ENCODE measurements at places on chromosomes 7 and 10.

DNA sequence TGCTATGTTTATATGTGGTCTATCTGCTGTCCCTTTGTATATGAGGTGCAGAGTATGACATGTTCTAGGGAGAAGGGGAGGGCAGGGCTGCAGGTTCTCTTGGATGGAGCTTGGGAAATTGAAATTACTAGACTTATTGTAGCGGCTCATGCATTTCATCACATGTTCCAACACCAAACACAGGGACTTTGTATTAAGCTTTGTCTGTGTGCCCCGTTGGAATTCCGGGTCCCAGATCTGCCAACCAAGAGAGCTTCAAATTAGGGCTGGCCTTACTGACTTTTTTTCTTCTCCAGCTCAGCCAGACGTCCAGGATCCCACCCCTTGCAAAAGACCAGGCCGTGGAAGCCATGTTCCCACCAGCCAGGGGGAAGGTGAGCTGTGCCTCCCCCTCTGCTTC, 3.4 kb downstream of the ZNF789 start:
- DNase-seq: no peak

GRCh38 chr10:130190055-130190736, 54.0 kb downstream of the GLRX3 start:
- DNase-seq: peak; percentile 89

GRCh38 chr7:29611941-29612544, 48.4 kb downstream of the PRR15 start:
- DNase-seq: no peak

DNA sequence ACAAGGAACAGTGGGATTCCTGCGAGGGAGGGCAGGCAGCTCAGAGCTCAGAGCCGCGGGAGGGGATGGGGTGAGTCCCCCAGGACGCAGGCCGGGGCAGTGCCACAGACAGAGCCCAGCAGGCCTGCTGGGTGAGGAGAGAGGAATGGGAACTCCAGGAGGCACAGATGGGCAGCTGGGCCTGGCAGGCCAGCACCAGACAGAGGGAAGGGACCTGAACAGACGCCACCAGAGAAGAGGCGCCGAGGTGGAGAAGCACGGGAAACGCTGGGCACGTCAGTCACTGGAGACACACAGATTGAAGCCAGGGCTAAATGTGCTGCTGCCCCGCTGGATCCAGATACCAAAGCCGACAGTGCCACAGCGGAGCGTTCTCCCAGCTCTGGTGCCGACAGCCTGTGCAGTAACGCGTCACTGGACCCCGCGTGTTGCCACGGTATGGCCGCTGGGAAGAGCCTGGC, 225.8 kb downstream of the MAD1L1 start:
- DNase-seq: no peak

GRCh38 chr10:68871105-68871711, 29.9 kb upstream of the DDX50 start:
- no peak for DNase-seq

GRCh38 chr10:48697091-48697490, 12.4 kb downstream of the WDFY4 start:
- no peak for DNase-seq

DNA sequence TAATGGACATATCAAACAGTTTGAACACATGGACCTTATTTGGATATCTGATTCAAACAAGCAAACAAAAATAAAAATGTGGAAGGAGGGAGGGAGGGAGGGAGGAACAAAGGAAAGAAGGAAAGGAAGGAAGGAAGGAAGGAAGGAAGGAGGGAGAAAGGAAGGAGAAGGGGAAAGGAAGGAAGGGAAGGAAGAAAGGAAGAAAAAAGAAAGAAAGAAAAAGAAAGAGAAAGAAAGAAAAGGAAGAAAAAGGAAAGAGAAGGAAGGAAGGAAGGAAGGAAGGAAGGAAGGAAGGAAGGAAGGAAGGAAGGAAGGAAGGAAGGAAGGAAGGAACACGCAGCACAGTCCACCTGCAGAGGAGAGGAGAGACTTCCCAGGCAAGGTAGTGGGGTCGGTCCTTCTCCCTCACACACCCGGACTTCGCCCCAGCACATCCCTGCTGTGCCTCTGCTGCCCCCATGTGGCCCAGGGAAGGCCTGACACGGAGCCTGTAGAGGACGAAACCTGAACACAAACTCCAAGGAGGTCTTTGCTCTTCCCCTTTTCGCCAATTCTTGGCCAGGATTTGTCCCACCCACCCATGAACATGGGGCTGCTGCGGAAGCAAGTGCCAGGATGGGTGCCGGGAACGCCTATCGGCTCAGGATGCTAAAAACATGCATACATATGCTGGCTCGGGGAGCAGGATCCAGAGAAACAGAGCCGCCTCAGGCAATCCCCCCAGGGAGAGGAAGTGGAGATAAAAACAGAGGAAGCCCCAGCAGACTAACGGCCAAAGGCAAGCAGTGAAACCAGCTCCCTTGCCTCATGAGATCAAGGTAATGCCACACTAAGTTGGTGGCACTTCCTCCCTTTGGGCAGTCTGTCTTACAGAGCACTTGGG, 52.3 kb upstream of the DGKI start:
- peak; percentile 66 for DNase-seq

- DNase-seq: no peak
These were observed 221.7 kb downstream of the TCERG1L start for GRCh38 chr10:131089861-131090260.

DNA sequence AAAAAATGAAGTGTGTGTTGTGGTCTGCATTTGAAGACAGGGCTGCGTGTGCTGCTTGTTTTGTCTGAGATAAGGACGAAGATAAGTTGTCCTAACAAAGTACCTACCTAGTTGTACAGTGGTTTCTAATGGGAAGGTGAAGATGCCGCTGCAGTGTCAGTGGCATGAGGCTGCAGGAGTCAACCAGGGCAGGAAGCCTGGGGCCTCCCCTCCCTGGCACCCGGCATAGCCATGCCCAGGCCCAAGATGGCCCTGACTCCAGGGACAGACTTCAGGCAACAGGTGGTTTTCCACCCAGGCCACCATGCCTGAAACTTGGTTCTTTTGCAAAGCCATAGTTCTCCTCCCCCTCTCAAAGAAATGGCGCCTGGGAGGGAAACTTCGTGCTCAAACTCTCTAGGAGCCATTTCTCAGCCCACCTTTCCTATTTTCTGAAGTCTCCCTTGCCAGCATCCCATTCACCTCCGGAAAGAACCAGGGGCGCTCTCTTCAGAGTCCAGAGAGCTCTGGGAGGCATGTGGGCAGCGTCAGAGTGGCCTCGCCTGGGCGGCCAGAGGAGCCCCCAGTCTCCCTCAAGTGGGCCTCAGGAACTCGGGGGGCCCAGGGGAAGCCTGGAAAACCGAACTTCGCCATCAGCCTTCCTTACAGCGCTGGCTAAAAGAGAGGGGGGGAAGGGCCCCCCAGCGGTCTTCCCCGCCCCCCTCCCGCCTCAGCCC, 2.1 kb upstream of the KAT6B start:
- DNase-seq: no peak

GRCh38 chr7:23200331-23200730, 18.5 kb downstream of the NUP42 start:
- DNase-seq: no peak

DNA sequence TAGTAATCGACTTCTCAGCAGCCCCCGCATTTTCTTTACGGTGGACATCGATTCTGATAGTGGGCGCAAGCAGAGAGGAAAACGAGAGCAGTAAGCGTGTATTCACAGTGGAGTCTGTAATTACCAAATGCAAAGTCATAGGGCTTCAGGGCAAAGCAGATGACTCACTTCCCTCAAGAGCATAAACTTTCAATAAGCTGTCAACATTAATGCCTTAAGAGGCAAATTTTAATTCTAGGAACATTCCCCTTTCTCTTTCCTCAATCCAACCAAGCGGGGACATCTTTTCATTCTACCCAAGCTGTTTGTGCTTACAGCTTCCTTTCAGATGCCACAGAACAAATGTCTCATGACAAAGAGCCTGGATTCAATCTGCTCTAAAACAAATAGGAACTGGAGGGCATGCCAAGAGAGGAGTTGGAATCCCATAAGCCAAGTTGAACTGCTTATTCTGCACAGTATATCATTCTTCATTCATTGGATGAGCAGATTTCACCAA, 48.6 kb downstream of the MALSU1 start:
- DNase-seq: no peak

DNA sequence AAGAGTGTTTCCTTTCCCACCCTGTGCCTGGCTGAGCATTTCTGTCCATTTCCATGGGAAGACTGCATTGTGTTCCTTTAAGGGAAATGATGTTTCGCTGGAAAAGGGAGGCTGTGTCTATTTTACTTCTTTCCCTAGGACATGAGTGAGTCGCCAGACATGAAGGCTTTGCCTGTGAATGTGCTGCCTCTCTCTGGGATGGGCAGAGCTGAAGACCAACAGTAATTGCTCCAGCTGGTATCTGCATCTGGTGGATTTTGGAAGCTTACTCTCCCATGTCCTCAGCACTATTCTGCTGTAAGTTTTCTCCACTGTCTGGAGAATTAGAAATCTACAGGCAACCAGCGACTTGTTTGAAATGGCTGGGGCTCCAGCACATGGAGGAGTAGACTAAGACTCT, 264.6 kb upstream of the BMPER start:
- DNase-seq: no peak

DNA sequence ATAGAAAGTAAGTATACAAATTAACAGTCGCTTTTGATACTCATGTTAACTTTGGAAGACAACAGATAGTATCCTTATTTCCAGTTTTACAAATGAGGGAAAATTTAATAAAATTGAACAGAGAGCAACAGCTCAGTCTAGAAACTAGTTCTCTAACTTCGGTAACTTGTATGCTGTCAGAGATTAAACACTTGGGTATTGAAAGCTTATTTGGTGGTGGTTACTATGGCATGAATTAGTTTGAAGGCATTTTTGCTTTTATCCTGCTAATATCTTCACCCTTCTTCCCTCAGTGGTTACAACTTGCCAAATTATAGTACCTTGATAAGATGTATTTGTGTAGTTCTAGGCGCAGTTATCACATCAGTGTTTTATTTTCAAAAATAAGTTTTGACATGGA, 7.2 kb downstream of the WAC start:
- DNase-seq: no peak

DNA sequence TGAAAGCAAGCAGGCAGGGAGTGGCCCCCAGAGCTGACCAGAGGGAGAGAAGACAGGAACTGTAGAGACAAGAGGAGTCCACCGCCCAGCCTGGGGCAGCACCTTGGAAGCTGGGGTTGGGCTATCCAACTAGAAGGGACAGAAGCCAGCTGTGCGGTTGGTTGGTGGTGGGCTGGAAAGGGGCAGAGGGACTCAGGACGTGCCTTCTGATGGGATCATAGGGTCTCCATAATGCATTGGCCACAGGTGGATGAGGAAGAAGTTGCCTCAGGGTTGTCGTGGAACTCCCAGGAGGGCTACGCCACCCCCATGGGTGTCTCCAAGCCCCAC, 114.0 kb upstream of the RET start:
- DNase-seq: no peak

DNA sequence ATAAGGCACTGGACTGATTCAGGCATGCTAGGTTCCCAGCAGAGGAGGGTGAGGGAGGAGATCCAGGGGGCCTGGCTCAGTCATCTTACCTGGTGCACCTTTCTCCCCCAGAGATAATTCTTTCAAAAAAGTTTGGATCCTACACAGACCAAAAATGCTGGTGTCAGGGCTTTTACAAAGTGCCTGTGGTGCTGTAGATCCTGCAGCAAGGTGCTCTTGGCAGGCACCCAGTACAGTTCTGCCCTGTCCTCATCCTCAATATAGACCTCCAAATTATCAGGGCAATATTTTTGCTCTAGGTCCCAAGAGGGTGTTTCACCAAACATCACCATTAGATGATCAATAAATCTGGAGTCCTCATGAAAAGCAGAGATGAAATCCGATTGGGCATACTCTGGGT, 78.5 kb upstream of the IGFBP3 start:
- no peak for DNase-seq

DNA sequence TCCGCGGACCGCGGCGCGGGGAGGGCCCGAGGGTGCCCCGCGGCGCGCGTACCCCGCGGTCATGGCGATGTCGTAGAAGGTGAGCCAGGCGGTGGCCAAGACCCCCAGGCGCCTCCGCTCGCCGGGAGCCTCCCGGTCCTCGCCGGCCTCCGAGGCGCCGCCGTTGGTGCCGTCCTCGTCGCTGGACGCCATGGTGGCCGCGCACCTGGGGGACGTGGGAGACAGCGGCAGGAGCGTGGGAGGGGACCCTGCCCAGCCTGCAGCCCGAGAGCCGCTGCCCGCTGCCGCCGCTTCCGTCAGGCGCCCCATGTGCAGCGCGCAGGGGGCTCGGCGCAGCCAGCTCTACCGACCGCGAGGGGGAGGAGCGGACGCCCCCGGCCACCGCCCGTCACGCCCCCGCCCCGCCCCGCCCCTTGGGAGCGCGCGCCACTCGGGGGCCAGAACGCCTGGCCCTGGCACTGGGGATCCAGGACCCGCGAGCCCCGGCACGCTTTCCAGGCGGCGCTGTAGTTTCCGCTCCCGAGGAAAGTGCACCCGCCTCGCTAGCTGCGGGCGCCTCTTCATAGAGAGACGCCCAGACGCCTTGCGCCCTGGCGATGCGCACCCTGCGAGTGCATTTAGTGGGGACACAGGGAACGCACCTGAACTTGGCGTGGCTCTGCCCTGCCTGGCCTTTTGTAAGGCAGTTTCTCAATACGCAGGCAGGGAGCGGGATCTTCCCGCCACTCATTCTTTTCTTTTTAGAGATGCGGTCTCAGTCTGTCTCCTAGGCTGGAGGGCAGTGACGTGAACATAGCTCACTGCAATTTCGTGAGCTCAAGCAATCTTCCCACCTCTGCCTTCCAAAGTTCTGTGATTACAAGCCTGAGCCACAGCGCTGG, at the start of gene HACD1:
Gene HACD1, minus strand, starts transcription at position 344 of the 881 bp plus-strand sequence. Its CDS starts 35 bp downstream, at position 309.
- peak; percentile 63 for DNase-seq

DNA sequence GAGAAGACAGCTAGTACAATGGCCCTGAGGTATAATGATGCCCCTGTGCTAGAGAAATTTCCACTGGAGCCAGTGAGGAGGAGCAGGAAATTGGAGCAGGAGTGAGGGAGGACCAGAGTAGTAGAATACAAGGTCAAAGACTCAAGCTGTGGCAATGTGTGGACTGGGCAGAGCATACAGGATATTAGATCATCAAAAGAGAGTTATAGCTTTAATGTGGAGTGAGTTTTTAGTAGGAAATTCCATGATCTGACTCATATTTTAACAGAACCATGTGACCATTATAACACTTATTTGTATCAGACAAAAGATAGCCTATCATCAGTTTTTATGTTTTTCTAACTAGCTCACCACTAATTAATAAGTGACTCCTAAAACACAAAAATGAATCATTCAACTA, 154.1 kb downstream of the DGKB start:
- no peak for DNase-seq

GRCh38 chr7:149010451-149010850, 17.9 kb downstream of the PDIA4 start:
- DNase-seq: no peak

Measured in renal pelvis (tissue), 12 donors.